ENCODE measurements at places on chromosomes 4 and X.

GRCh38 chr4:4227510-4228355 lies 1.0 kb upstream of the OTOP1 start:
- no peak for DNase-seq

DNA sequence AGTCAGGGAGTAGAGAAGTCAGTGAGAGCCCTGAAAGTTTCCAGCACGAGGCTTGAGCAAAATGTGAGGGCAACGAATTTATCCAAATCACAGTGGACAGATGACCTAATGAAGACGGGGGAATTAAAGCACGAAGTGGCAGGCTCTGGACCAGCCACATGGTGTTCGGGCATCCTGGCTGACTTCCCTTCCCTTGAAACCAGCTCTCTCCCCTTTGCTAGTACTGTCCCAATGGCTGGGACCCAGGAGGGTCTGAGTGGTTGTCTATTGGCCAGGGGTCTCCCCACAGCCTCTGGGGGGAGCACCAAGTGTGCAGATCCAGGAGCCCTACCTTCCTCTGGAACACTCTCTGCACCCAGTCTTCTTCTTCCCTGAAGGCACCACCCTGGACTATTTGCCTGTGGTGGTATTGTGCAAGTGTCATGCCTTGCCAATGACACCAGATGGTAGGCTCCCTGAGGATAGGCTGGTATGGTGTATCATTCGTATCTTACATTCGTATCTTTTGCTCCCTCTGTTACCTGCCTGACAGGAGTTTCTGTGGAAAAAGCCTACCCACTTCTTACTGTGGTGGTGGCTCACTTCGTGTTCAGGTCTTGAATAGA lies 2.1 kb downstream of the APLN start:
- DNase-seq: no peak

GRCh38 chr4:85905761-85906160 lies 430.8 kb downstream of the ARHGAP24 start:
- no peak for DNase-seq

GRCh38 chrX:68841251-68842049 lies 12.6 kb downstream of the EFNB1 start:
- DNase-seq: no peak

GRCh38 chr4:154757713-154758112 lies 13.9 kb downstream of the LRAT start:
- DNase-seq: no peak

GRCh38 chrX:24506082-24506481 lies 41.0 kb downstream of the PDK3 start:
- no peak for DNase-seq

DNA sequence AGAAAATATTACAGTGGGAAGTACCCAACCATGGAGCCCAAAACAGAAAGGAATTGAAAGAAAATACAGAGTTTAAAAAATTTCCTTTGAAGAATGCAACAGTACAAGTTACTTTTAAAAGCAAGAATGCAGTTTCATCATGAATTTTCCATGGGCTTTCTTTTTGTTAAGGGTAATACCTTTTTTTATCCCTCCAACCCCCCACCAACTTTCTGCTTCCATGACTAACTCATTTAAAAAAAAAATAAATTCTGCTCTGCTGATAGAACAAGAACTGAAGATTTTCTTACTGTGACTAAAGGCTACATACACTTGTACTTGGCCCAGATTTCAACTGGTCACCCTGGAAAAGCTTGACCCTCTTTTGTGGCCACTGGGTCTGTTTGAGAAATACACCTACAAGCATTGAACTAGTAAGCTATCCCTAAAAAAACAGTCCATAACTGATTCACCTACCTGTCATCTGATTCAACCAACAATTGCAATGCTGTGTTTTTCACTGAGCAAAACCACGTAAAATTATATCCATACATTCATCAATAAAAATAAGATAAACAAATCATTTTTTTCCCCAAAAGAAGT lies 214.2 kb downstream of the NSUN7 start:
- no peak for DNase-seq

DNA sequence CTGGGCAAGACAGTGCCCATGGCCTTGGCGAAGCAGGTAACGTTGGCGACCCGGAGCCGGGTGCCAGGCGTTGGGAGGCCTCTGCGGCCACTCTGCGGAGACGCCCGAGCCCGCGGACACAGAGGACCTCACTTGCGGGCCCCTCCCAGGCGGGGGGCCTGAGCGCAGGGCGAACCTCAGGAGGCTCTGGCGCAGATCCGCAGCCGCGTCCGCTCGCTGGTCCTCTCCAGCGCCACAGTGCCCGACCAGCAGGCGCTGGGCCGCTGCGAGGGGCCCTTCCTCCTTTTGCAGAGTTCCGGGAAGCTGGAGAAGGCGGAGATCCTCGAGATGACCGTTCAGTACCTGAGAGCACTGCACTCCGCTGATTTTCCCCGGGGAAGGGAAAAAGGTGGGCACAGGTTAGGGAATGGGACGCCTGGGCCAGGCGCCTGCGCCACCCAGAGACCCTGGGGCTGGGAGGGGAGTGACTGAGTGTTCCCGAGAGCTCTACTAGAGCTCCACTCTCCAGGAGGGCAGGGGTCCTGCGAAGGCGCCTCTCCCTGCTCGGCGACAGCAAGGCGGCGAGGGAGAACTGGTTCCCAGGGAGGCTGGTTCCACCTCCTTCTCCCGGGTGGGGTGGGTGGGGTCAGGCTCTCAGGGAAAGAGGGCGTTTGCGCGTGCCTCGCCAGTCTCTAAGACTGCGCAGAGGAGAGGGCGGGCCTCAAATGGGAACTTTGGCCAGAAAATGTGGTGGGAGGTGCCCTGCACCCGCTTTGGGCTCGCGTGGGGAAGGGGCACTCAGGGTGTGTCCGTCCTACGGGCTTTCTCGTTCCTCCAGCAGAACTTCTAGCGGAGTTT lies 1.4 kb downstream of the HELT start:
- no peak for DNase-seq

DNA sequence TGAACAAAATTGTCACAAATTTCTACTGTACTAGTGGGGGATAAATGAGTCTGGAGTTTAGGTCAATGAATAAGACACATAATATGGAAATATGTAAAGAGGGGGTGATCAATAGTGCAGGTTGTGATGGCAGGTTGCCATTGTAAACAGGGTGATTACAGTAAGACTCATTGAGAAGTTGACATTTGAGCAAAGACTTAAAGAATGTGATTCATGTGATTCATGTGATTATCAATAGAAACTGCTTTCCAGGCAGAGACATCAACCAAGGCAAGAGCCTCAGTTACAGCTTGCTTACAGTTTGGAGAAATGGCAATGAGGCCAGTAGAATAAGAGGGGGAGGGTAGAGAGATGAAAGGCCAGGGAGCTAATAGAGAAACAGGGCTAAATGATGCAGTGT lies 45.8 kb upstream of the GIMD1 start:
- DNase-seq: no peak

DNA sequence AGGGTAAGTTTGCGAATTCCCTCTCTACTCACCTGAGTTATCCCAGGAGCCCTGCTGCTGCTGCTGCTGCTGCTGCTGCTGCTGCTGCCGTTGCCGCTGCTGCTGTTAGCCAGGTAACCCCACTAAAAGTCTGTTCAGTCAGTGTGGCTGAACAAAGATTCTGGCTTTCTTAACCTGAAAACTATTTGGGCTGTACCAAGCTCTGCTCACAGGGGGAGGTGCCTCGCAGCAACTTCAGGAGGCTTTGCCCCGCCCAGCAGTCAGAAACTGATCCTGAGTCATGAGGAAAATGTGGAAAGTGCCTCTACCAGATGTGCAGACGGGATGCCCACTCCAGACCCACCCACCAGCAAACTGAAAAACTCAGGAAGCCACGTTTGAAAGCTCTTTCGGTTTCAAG lies at the start of gene CAPN6:
TSS of gene CAPN6 (minus strand) at position 145 of the 400 bp plus-strand sequence. CDS start 6,547 bp downstream, outside the sequence.
- no peak for DNase-seq

DNA sequence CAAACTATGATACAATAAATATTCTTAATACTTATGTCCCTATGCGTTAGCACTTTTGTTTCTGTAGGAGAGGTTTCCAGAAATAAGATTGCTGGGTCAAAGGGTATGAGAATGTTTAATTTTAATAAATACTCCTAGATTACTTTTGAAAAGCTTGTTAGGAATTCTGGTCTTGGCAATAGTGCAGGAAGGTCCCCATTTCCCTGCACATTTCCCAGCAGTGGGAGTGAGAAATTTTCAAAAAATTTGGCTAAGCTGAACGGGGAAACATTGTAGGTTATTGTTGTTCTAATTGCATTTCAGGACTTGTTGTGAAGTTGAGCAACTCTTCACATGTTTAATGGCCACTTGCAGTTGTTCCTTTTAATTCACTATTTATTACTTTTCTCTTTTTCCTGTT lies 27.1 kb downstream of the IGFBP7 start:
- no peak for DNase-seq

DNA sequence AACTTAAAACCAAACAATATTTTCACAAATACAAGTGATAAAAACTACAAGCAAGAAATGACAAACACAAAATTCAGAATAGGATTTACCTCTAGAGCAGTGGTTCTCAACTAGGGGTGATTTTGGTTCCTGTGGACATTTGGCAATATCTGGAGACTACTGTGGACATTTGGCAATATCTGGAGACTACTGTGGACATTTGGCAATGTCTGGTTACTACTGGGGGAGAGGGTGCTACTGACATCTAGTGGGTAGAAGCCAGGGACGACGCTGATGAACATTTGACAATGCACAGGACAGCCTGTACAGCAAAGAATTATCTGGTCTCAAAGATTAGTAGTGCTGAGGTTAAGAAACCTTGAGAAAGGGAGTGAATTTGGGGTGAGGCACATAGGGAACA lies 169.8 kb downstream of the CLCN4 start:
- DNase-seq: no peak

DNA sequence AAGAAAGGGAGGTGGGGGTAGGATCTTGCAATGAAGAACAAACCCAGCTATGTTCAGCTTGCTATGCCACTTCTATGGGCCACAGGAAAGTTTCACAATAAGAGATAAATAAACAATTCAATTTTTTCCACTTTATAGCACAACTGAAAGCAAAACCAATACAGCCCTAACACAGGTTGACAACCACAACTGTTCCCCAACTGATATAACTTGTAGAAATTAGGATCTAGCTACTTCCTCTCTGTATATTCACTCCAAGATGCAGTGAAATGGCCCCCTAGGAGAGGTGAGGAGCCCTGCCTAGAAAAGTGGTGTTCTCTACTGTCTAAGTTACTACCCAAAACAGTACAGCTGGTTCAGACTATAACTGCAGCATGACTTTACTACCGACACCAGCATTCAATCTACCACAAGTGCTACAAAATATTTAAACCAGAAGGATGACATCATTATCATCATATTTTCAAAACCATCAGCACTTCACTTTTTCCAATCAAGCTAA lies 77.0 kb downstream of the FBXW7 start:
- DNase-seq: no peak

DNA sequence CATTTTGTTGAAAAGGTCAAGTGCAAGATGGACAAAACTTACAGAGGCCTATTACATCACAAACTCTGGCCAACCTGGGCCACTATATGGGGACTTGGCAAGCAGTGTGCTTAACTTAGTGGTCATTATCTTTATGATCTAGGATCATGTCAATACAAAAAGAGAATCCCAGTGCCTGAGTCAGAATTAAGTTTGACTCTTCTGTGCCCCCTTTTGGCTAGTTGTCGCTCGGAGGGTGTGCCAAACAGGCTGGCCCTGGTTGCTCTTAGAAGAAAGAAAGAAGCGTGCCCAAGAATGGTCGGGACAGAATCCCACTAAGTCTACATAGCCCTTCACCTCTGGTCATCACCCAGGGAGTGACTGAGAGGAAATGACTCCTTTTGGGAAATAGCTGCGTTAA lies 100.1 kb downstream of the EIF4E start:
- no peak for DNase-seq
